ENCODE measurements at places on chromosomes 13 and 19.
A peak's percentile ranks its signal among the peaks of the same experiment; 100 is the strongest.

DNA sequence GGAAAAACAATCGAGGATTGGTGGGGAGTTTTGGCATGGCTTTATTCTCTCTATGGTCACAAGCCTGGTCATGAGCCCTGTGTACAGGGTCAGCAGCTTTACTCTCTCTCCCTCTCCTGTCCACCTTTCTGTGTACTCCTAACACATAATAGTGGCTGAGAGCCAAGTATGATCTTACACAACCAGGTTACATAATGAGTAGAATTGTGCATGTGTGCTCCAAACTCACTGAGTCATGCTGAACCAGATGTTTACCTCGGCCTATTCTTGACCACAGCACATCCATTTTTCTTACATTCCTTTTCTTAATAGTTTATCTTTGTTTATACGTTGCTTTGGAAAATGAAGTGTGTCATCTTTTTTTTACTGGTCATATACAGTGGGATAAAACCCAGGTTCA, 53.1 kb downstream of the ZNF254 start:
- no peak for DNase-seq
- H3K27me3 ChIP-seq: peaks cover 4% of the 10 kb centered on the region
- no peak overlapping the region for H3K4me3 ChIP-seq
- H3K36me3 ChIP-seq: peaks cover 25% of the 10 kb centered on the region
- H3K27ac ChIP-seq: no peak overlapping the region
- peaks cover 1% of the 10 kb centered on the region for H3K4me1 ChIP-seq

- DNase-seq: no peak
- no peak overlapping the region for H3K4me3 ChIP-seq
Observed at GRCh38 chr13:44626176-44626575, 50.0 kb upstream of the TSC22D1 start.

DNA sequence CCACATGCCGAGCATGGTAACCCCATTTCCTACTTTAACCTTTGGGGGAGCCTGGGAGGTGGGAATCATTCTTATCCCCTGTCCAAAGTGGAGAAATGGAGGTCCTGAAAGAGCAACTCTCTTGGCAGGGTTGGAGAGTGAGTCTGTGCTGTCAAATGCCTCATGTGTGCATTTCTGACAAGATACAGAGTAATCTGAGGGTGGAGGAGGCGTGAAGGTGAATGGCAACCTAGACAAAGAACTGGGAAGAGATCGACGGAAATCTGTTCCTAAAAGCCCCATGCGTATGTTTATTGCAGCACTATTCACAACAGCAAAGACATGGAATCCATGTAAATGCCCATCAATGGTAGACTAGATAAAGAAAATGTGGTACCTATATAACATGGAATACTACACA, 63.8 kb upstream of the USP29 start:
- H3K4me3 ChIP-seq: no peak overlapping the region
- DNase-seq: no peak
- H3K4me1 ChIP-seq: peaks cover 1% of the 10 kb centered on the region

DNA sequence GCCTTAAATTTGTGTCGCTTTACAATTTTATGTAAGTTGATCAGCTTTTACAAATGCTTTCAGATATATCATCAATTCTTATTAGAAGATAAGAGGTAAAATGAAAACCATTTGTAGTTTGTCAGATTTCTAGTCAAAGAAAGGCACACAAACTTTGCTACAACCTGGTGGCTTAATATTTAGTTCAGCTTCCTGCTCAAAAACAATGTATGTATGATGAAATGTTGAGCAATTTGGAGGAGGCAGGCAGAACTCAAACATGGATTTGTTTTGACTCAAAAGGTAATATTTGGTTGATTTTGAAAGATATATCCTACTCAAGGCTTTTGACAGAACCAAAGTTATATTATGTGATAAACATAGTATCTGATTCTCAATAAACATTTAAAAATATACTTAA, 24.2 kb downstream of the NEK5 start:
- no peak for DNase-seq
- H3K27me3 ChIP-seq: no peaks in the 10 kb centered on the region
- H3K27ac ChIP-seq: no peak overlapping the region
- H3K4me3 ChIP-seq: no peak overlapping the region
- H3K4me1 ChIP-seq: no peaks in the 10 kb centered on the region

- H3K27me3 ChIP-seq: peaks cover 7% of the 10 kb centered on the region
- DNase-seq: no peak
- no peak overlapping the region for H3K4me3 ChIP-seq
- peak overlapping the region; percentile 35 for H3K27ac ChIP-seq
Observed at GRCh38 chr19:6086068-6086788, 24.1 kb downstream of the RFX2 start.

- no peaks in the 10 kb centered on the region for H3K27me3 ChIP-seq
- no peaks in the 10 kb centered on the region for H3K4me1 ChIP-seq
- no peak for DNase-seq
Observed at GRCh38 chr13:36193151-36193855, 21.1 kb downstream of the SOHLH2 start.

DNA sequence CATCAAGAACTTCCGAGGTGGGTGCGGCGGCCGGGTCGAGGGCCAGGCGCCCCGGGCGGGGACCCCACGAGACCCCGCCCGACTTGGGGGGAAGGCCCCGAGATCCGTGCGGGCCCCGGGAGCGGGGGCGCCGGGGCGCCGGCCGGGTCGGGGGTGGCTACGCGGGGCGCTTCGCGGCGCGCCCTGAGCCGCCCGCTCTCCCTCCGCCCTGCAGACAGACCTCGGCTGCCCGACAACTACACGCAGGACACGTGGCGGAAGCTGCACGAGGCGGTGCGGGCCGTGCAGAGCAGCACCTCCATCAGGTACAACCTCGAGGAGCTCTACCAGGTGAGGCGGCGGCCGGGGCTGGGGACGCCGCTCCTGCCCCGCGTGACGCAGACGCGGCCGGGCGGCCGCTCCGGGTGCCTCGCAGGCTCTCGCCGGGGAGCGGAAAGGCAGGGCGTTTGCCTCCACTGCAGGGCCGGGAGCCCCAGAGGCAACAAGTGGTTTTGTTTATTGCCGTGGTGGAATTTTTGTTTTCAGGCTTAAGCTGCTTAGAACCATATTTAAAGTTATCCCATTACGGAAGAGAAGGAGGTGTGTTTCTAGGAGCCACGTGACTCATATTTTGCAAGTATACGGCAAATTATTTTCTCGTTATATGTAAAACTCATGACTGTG, 477 bp downstream of the CUL4A start:
- peak overlapping the region; percentile 84 for H3K4me3 ChIP-seq
- H3K36me3 ChIP-seq: no peaks in the 10 kb centered on the region
- H3K27ac ChIP-seq: no peak overlapping the region

GRCh38 chr13:46041419-46041839, 11.1 kb downstream of the ZC3H13 start:
- no peak overlapping the region for H3K4me3 ChIP-seq
- no peaks in the 10 kb centered on the region for H3K4me1 ChIP-seq
- no peaks in the 10 kb centered on the region for H3K27me3 ChIP-seq
- H3K27ac ChIP-seq: no peak overlapping the region
- no peaks in the 10 kb centered on the region for H3K36me3 ChIP-seq

DNA sequence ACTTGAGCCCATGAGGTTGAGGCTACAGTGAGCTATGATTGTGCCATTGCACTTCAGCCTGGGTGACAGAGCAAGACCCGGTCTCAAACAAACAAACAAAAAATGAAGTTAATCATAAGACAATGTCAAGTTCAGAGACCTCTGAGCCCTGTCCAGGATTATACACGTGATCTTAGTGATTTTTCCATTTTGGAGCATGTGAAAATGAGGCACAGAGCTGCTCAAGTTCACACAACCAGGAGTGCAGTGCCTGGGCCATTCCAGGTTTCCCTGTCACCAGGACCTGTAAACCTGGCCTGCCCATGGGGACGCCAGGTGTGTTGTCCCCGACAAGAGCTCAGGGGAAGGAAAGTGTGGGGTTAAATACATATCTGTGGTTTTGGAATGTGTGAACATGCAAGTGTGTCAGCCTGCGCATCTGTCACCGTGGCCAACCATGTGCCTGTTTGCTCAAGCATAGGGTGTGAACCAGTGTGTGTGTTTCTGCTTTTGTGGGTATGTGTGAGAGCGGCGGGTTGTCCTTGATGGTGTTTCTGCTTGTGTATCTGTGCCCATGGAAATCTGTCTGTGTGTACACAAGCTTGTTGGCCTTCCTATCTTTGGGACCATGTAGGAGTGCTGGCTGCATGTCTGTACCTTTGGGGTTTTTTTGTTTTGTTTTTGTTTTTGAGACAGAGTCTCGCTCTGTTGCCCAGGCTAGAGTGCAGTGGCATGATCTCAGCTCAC, 1.5 kb upstream of the FXYD1 start:
- no peak for DNase-seq
- no peak overlapping the region for H3K27ac ChIP-seq
- H3K27me3 ChIP-seq: peaks cover 17% of the 10 kb centered on the region
- H3K4me3 ChIP-seq: no peak overlapping the region

DNA sequence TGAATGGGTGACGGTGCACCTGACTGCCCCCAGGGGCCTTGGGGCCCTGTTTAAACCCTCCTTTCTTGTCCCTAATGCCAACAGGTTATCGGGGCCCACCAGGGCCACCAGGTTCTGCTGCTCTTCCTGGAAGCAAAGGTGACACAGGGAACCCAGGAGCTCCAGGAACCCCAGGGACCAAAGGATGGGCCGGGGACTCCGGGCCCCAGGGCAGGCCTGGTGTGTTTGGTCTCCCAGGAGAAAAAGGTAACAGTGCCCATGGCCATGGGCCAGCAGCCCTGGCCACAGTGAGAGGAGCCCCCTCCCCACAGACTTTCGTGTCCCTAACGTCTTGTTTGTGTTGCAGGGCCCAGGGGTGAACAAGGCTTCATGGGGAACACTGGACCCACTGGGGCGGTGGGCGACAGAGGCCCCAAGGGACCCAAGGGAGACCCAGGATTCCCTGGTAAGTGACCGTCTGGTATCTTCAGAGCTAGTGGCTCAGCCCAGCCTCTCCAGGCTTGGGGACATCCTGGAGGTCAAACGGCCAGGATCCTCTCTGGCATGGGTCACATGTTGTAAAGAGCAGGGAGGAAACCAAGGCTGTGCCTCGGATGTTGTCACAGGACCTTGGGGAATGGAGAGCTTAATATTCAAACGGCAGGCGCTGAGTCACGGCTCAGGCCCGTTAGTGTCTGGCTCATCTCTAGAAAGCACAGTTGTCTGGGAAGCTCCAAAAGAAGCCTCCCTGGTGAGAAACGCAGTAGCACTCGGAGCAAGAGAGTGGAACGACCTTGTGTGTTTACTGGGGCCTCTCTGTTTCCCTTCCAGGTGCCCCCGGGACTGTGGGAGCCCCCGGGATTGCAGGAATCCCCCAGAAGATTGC, 58.3 kb downstream of the RAB20 start:
- no peak overlapping the region for H3K27ac ChIP-seq
- H3K4me3 ChIP-seq: no peak overlapping the region
- H3K27me3 ChIP-seq: peaks cover 5% of the 10 kb centered on the region
- peaks cover 9% of the 10 kb centered on the region for H3K36me3 ChIP-seq

DNA sequence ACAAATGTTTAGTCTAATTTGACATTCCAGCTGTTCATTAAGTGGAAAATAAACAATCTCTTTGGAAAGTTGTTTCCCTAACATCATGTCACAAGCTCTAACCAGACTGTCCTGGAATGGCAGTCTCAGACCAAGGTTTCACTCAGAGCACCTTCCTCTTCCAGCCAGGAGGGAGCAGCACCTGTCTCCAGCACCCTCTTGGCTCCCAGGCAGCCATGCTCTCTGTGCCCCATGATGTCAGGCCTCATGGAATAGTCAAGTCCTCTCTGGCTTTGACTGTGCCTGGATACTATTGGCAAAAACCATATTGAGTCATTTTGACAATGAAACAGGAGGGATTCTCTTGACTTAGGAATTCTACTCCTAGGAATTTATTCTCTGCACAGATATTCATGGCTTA, 171.4 kb downstream of the OXGR1 start:
- H3K4me1 ChIP-seq: no peaks in the 10 kb centered on the region
- H3K36me3 ChIP-seq: no peaks in the 10 kb centered on the region
- H3K4me3 ChIP-seq: no peak overlapping the region
- H3K27me3 ChIP-seq: peaks cover 2% of the 10 kb centered on the region
- H3K27ac ChIP-seq: no peak overlapping the region
- DNase-seq: peak; percentile 29

- DNase-seq: no peak
- H3K36me3 ChIP-seq: no peaks in the 10 kb centered on the region
- no peak overlapping the region for H3K27ac ChIP-seq
- H3K4me3 ChIP-seq: no peak overlapping the region
Observed at GRCh38 chr13:62193919-62194318, 778.3 kb upstream of the PCDH20 start.

DNA sequence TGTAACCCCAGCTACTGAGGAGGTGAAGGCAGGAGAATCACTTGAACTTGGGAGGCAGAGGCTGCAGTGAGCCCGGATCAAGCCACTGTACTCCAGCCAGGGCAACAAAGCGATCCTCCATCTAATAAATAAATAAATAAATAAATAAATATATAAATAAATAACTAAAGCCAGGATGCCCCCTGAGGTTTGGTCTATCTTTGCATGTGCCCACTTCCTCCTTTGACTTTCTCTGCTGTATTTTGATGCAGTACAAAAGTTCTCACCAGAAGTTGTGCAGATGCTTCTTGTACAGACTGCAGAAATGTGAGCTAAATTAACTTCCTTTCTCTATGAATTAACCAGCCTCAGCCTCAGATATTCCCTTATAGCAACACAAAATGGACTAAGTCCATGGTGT, 6.5 kb upstream of the N4BP2L2 start:
- no peaks in the 10 kb centered on the region for H3K36me3 ChIP-seq
- DNase-seq: no peak
- H3K4me1 ChIP-seq: no peaks in the 10 kb centered on the region
- no peak overlapping the region for H3K27ac ChIP-seq
- H3K4me3 ChIP-seq: no peak overlapping the region
- peaks cover 2% of the 10 kb centered on the region for H3K27me3 ChIP-seq

GRCh38 chr19:44807652-44808462, 1.0 kb upstream of the BCAM start:
- H3K27ac ChIP-seq: no peak overlapping the region
- H3K36me3 ChIP-seq: no peaks in the 10 kb centered on the region
- peak overlapping the region; percentile 64 for H3K4me3 ChIP-seq
- H3K4me1 ChIP-seq: peaks cover 4% of the 10 kb centered on the region

DNA sequence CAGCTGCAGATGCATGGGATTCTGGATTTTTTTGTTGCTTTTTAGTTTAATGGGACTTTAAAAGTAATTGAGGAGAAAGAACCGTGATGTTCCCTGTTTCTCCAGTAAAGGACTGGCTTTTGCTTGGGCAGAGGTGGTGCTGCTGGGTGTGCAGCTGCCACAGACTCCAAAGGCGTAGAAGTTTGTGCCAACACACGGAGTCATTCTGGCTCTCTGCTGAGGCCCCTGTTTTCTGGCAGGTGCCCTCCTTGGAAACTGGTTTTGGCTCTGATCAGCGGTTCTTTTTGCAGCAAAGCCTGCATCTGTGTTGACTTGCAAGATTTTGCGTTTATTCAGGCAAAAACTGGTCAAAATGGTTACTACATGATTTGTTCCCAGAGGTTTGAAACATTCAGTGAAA, 16.0 kb upstream of the QTRT1 start:
- no peak overlapping the region for H3K4me3 ChIP-seq

GRCh38 chr13:20263393-20264044, 31.4 kb upstream of the GJB6 start:
- H3K27ac ChIP-seq: no peak overlapping the region
- no peaks in the 10 kb centered on the region for H3K4me1 ChIP-seq
- no peak for DNase-seq
- no peaks in the 10 kb centered on the region for H3K36me3 ChIP-seq
- no peaks in the 10 kb centered on the region for H3K27me3 ChIP-seq
